ENCODE measurements at places on chromosomes 13 and 19.

DNA sequence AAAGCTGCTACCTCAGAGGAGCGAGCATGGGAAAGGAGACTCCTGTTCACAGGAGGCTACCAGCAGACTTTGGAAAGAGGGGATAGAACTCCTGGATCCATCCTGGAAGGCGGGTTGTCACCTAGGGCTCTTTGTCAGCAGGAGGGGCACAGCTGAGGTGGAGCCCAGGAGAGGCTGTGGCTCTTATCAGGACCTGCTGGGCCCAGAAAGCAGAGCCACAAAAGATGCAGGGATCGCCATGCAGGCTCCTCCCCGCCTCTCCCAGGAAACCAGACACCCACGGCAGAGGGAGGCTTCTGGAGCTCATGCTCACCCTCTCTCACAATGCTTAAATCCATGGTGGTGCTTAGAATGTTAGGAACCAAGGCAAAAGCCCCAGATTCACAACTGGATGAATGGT, 994.2 kb downstream of the UQCRFS1 start:
- DNase-seq: no peak

DNA sequence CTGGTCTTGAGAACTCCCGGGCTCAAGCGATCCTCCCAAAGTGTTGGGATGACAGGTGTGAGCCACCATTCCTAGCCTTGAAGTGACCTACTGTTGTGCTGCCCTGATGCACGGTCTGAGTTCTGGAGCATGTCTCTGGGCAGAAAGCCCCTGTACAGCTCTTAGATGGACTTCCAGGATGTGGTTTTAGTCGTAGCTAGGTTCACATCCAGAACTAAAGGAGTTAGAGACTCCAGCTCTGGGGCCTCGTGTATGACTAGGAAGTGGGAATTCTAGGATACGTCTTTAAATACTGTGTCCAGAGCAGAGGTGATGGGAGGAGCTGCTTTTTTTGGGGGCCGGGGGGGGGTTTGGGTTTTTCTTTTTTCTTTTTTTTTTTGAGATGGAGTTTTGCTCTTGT, 12.2 kb downstream of the UPF1 start:
- DNase-seq: no peak

DNA sequence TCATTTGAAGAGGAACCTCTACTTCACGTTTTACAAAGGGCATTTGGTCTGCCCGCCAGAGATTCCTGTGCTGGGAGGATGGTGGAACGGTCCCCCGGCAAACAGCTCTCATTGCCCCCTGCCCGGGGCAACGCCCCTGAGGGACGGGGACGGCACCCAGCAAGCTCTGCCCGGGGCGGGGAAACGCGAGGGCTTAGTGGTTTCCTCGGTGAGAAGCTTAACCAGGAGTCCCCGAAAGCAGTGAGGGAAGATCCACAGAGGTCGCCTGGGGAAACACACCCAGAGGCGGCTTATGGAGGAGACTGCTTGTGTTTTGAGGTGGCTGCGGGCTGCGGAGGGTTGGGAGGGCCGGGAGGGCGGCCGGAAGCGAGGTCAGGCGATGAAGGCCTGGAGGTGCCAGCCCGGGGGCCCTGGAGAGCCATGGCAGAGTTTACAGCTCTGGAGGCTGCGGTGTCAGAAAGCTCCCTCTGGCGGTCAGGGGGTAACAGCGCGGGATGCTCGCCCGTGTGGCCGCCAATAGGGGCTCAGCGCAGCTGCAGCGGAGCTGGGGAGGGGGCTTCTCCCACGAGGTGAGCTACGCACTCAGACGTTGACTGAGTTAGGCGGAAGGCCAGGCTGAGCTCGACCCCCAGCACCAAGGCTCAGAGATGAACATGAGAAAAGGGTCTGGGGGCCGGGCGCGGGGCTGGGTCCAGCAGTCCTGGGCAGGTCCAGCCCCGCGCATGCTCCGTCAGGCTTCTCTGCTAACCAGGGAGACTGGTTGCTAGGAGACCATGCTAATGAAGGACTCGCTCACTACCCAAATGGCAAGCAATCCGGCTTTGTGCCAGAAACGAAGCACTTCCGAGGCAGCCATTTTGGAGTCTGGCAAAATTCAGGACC, 652 bp upstream of the TPGS1 start:
- DNase-seq: peak; percentile 100

GRCh38 chr13:48185018-48185417, 48.0 kb upstream of the ITM2B start:
- no peak for DNase-seq

DNA sequence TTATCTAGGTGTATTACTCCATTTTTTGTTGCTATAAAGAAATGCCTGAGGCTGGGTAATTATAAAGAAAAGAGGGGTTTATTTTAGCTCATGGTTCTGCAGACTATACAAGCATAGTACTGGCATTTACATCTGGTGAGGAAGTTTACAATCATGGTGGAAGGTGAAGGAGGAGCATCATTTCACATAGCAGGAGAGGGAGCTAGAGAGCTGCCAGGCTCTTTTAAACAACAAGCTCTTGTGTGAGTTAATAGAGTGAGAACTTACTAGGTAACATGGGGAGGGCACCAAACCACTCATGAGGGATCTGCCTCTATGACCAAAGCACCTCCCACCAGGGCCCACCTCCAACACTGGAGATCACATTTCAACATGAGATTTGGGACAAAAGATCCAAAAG, 221.7 kb upstream of the GPC6 start:
- no peak for DNase-seq

DNA sequence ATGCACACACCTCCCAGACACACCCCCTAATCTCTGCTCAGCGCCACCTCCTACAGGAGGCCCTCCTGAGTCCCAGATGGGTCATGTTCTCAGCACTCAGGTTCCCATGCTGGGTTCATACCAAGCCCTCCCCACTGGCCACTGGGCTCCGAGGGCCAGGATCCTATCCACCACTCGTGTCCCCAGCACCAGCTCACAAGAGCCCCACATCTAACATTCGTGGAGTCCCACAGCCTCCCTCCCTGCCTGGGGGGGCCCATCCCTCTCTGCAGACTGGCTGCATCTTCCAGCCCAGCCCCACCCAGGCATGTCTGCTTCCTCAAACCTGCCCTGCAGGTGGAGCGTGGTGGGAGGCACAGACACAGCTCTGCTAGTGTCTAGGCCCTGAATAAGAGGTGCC, 227.4 kb downstream of the TUBA3C start:
- DNase-seq: no peak

DNA sequence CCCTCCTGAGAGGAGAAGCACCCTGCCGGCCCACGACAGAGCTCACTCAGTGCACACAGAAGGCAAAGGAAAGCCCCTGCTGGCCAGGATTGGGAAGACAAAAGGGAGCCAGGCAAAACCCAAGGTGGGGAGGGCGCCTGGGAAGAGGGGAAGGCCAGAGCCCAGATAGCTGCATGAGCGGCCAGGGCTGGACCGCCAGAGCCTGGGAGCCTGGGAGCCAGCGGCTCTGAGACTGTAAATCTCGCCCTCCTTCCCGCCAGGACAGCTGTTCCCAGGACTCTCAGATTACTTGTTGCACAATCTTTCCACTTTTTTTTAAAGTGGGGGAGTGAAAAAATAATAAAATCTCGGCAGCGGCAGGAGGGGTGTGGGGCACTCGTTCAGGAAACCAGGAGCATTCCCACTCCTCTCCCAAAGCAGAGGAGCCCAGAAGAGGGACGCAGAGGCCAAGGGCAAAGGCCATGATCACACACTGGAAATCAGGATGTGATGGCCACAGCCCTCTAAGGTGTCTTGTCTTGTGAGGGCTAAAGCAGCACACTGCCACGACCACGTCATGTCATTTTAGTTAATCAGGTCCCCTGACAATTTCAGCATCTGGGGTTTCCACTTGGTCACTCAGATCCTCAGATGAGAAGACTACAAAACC, 19.6 kb upstream of the EPHX3 start:
- peak; percentile 62 for DNase-seq

DNA sequence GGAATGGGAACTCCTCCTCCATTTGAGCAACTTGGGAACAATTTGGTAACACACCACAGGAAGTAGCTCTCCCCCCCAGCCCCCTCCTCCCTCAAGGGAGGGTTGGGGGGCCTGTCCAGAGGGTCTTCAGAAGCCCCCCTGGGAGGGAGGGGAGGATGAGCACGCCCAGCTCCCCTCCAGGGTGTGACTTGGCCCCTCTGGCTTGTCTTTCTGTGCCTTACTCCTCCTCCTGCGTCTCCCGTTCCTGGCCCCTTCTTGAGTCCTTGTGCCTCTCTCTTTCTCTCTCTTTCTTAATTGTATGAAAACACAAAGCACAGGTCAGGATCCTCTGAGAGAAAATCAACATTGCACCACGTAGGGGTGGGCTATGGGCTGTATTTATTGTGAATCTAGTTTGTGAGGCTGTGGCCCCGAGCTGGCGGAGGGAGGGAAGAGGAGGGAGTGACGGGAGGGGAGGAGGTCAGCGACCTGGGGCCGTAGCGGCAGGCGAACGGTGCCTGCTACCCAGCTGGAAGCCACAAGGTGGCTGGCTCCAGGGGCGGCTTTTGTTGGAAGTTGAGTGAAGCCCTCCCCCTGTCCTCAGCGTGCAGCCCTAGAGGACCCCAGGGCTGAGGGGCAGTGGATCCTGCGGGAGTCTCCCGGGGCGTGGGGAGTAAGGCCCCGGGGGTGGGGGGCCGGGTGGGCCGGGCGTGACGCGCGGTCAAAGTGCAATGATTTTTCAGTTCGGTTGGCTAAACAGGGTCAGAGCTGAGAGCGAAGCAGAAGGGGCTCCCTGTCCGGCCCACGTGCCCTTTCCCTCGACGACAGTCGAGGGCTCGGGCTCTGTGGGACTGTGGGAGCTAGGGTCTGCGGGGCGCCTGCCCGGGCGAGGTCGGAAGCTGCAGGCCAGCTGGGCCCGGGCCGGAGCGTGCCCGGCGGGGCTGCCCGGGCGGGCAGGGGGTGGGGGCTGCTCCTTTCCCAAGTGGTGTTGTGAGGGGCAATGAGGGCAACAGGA, 6.4 kb downstream of the LYL1 start:
- no peak for DNase-seq

GRCh38 chr13:26051657-26052311, at the start of gene SHISA2:
TSS of gene SHISA2 (minus strand) at chr13:26052016. CDS start at chr13:26050975, 1,041 bp downstream.
- DNase-seq: peak; percentile 27

- no peak for DNase-seq
Measured at GRCh38 chr13:50453188-50453587, 390.3 kb downstream of the DLEU7 start.
